Suprapubic skin (tissue), 4 donors: ENCODE measurements at places on chromosomes 7 and 10.

- H3K27ac ChIP-seq, result peak within 1 kb of the TSS; percentile 88
- H3K4me3 ChIP-seq, result peak within 1 kb of the TSS; percentile 83
- no peaks in the 10 kb centered on the region for H3K27me3 ChIP-seq
- H3K4me1 ChIP-seq, result peaks cover 19% of the 10 kb centered on the region
- peak; percentile 79 for DNase-seq
Observed at GRCh38 chr7:92836489-92836999, at the start of gene CDK6. Gene CDK6, minus strand, starts transcription at chr7:92836573. Its CDS starts 3,250 bp downstream, at chr7:92833323.

GRCh38 chr7:106282852-106283251 is 1.9 kb downstream of the NAMPT start:
- H3K27me3 ChIP-seq, result no peaks in the 10 kb centered on the region
- no peak overlapping the region for H3K27ac ChIP-seq
- DNase-seq, result no peak
- no peaks in the 10 kb centered on the region for H3K36me3 ChIP-seq

DNA sequence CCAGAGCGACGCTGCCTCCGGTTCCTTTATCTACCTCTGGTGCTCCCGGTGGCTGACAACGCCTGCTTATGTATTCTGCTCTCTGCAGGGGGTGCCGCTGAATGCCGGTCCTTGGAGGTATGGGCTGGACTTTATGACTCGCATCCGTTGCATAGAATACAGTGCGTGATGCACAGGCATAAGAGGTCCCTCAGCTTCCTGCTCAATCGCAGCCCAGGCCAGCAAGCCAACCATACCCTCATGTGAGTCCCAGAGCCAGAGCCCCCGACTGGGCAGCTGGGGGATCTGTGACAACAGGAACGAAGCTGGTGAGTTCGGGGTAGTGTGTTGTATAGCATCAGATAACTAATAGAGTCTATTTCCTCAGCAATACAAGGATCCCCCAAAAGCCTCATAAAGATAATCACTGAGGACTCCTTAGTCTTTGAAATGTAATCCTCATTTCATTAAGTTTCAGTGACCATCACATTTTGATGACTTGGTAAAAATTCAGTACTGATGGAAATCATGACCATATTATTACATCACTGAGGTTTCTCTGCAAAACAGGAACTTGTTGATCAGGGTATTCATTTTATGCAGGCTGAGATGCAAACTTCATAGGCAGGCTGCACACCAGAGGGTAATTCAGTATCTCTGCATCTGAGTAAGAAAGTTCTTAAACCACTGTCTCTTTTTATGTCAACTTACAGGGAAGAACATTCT is 607.8 kb downstream of the PTPRN2 start:
- H3K27me3 ChIP-seq, result no peaks in the 10 kb centered on the region
- no peaks in the 10 kb centered on the region for H3K4me1 ChIP-seq
- peak; percentile 39 for DNase-seq
- no peaks in the 10 kb centered on the region for H3K36me3 ChIP-seq

- peaks cover 5% of the 10 kb centered on the region for H3K4me1 ChIP-seq
- no peaks in the 10 kb centered on the region for H3K27me3 ChIP-seq
- H3K36me3 ChIP-seq, result no peaks in the 10 kb centered on the region
Observed at GRCh38 chr7:112104120-112104519, 102.1 kb downstream of the DOCK4 start.

- no peak overlapping the region for H3K27ac ChIP-seq
- no peaks in the 10 kb centered on the region for H3K27me3 ChIP-seq
- no peak for DNase-seq
- H3K4me1 ChIP-seq, result no peaks in the 10 kb centered on the region
- H3K36me3 ChIP-seq, result no peaks in the 10 kb centered on the region
Observed at GRCh38 chr7:3978839-3979238, 677.8 kb downstream of the SDK1 start.

DNA sequence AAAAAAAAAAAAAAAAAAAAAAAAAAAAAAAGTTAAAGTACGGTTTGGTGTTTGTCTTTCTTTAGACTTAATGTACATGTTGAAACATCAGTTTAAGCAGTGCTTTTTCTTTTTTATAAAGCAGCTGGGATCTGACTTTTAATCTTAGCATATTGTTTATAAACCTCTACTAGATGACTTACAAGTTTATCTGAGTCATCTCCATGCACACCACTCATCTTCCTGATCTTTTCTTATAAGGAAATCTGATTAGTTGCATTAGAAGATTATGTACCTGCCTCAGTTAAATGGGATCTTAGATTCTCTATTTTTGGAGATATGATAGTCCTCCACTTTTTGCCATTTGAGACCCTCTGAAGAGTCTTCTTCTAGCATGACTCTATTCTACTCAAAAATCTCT is 391.9 kb upstream of the LRGUK start:
- no peak overlapping the region for H3K27ac ChIP-seq
- no peaks in the 10 kb centered on the region for H3K4me1 ChIP-seq
- H3K27me3 ChIP-seq, result no peaks in the 10 kb centered on the region
- H3K36me3 ChIP-seq, result no peaks in the 10 kb centered on the region
- H3K4me3 ChIP-seq, result no peak overlapping the region
- DNase-seq, result no peak

- H3K4me1 ChIP-seq, result no peaks in the 10 kb centered on the region
- no peak overlapping the region for H3K4me3 ChIP-seq
- no peak overlapping the region for H3K27ac ChIP-seq
- no peaks in the 10 kb centered on the region for H3K36me3 ChIP-seq
Observed at GRCh38 chr10:123570051-123570897, 95.9 kb upstream of the GPR26 start.

DNA sequence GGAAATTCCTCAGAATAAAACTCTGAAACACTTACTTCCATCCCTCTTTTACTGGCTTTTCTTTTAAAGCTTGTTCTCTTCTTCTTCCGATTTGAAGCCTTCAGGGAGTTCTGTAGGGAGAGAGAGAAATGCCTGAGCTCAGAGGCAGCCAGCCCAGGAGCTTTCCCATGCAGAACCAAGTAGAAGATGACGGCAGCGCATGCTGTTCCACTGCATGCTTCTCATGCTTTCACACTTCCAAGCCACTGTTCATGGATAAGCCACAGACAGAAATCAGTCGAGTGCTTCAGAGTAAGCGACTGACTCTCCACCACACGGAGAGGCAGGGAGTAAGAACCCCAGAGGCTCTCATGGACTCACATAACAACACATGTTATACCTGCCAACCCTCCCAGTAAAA is 237.3 kb downstream of the DGKI start:
- no peak overlapping the region for H3K27ac ChIP-seq
- DNase-seq, result no peak
- H3K4me3 ChIP-seq, result no peak overlapping the region
- peaks cover 17% of the 10 kb centered on the region for H3K27me3 ChIP-seq
- no peaks in the 10 kb centered on the region for H3K4me1 ChIP-seq

DNA sequence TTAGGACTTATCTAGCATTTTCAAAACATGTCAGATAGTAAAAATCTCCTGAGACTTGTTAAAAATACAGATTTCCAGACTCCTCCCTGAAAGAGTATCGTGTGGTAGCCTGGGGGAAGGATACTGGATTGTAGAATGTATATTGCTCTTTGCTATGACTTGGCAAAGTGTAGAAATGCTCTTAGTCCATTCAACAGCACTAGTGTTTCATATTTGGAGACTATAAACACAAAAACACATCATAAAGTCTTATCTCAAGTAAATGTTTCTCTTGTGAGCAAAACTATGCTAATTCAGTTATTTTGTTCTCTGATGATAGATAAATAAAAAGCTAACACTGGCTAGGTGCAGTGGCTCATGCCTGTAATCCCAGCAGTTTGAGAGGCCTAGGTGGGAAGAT is 137.5 kb upstream of the PRPS1L1 start:
- no peaks in the 10 kb centered on the region for H3K27me3 ChIP-seq
- H3K27ac ChIP-seq, result no peak overlapping the region
- DNase-seq, result no peak
- H3K36me3 ChIP-seq, result no peaks in the 10 kb centered on the region
- peaks cover 6% of the 10 kb centered on the region for H3K4me1 ChIP-seq
- no peak overlapping the region for H3K4me3 ChIP-seq

GRCh38 chr7:52689912-52690311 is 345.5 kb upstream of the POM121L12 start:
- no peak for DNase-seq
- H3K4me1 ChIP-seq, result no peaks in the 10 kb centered on the region
- no peaks in the 10 kb centered on the region for H3K36me3 ChIP-seq
- H3K4me3 ChIP-seq, result no peak overlapping the region
- H3K27ac ChIP-seq, result no peak overlapping the region
- H3K27me3 ChIP-seq, result no peaks in the 10 kb centered on the region

DNA sequence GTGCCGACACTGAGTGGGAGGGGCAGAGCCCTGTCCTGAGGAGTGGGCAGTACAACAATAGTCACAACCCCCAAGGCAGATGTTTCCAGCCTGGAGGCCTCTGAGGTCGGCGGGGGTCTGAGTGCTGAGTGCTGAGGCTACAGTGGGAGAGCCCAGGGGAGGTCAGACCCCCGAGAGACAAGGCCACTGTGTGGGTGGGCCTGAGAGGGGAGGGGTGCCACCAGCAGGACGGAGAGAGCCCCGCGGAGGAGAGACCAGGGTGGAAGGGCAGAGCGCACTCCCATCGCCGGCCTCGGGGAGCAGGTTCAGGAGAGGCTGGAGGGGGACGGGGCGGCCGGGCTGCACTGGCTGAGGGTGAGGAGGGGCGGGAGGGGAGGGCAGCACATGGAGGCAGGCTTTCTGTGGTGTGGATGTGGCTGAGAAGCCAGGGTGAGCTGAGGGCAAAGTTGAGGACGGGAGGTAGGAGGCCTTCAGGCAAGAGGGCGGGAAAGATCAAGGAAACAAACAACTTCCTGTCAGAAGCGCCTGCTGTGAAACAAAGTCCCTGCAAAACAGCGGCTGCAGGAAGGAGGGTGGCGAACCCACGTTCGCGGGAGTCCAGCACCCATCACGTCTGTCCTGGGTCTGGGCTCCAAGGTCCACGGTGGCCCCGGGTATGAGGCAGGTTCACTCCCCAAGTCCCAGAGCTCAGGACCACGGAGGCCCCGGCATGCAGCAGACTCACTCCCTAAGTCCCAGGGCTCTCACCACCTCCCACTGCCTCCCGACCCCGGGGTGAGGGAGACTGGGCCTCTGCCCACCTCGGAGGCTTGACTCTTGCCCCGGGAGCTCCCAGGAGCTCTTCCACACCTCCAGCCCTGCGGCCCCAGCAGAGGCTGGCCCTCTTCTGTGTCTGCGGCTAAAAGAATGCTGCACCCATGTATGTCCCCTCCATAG is 76.8 kb upstream of the NKX6-2 start:
- DNase-seq, result peak; percentile 50
- no peaks in the 10 kb centered on the region for H3K36me3 ChIP-seq
- no peak overlapping the region for H3K4me3 ChIP-seq
- H3K27me3 ChIP-seq, result peaks cover 40% of the 10 kb centered on the region

GRCh38 chr10:72712136-72712535 is 20.2 kb downstream of the MCU start:
- no peak overlapping the region for H3K4me3 ChIP-seq
- no peaks in the 10 kb centered on the region for H3K27me3 ChIP-seq

GRCh38 chr10:104591441-104591840 is 49.6 kb upstream of the SORCS3 start:
- DNase-seq, result no peak
- H3K27ac ChIP-seq, result no peak overlapping the region
- H3K36me3 ChIP-seq, result no peaks in the 10 kb centered on the region
- no peaks in the 10 kb centered on the region for H3K27me3 ChIP-seq
- no peaks in the 10 kb centered on the region for H3K4me1 ChIP-seq
- no peak overlapping the region for H3K4me3 ChIP-seq

DNA sequence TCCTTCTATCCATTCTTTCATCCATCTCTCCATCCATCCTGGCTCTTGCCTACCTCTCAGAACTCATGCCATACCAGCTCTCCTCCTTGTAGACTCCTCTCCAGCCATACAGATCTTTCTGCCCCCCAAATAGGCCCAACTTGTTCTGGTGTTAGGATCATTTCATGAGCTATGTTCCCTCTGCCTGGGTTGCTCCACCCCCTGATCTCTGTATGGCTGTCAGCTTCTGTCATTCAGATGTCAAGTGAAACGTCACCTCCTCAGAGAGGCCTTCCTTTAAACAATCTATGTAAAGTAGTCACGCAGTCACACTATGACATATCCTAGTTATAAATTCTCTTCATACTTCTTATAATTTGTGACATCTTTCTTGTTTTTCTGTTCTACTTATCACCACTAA is 42.3 kb upstream of the PNLIPRP3 start:
- no peaks in the 10 kb centered on the region for H3K27me3 ChIP-seq
- no peak for DNase-seq
- no peak overlapping the region for H3K27ac ChIP-seq
- no peak overlapping the region for H3K4me3 ChIP-seq
- no peaks in the 10 kb centered on the region for H3K4me1 ChIP-seq

GRCh38 chr10:20288060-20288459 is 471.8 kb downstream of the PLXDC2 start:
- H3K4me3 ChIP-seq, result no peak overlapping the region
- no peaks in the 10 kb centered on the region for H3K36me3 ChIP-seq
- no peaks in the 10 kb centered on the region for H3K4me1 ChIP-seq

DNA sequence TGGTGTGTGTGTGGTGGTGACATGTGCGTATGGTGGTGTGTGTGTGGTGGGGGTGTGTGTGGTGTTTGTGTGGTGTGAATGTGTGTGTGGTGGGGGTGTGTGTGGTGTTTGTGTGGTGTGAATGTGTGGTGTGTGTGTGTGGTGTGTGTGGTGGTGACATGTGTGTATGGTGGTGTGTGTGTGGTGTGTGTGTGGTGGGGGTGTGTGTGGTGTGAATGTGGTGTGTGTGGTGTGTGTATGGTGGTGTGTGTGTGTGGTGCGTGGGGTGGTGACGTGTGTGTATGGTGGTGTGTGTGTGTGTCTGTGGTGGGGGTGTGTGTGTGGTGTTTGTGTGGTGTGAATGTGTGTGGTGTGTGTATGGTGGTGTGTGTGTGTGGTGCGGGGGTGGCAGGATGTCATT is 453.1 kb downstream of the DNAJB6 start:
- H3K27ac ChIP-seq, result no peak overlapping the region
- H3K4me3 ChIP-seq, result no peak overlapping the region
- no peaks in the 10 kb centered on the region for H3K36me3 ChIP-seq

DNA sequence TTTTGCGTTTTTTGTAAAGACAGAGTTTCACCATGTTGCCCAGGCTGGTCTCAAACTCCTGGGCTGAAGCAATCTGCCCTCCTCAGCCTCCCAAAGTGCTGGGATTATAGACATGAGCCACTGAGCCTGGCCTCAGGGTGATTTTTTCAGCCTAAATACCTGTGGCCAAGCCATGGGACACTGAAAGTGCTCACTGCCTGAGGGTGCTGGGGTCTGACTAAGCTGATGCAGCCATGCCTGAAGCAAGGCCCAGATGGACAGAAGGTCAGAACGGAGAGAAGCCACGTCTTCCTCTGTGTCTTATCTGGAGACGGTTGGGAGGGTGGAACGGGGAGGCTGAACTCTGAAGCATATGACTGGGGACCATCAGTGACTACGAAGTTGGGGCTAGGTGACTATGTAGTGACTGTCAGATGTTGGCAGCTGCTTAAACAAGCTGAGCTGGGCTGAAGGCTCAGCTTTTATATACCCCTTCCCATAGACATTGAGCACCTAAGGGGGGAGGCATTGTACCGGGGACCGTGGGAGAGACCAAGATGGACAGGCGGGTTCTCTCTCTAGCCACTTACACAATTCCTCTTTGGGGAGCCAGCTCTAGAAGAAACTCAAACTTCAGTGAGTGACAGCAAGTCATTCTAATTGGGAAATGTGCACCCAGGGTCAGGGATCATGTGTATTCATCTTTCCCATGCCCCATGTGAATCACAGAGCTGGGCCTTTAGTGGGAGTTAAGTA is 73.3 kb upstream of the HABP2 start:
- no peak for DNase-seq
- H3K27me3 ChIP-seq, result no peaks in the 10 kb centered on the region
- no peak overlapping the region for H3K4me3 ChIP-seq
- no peaks in the 10 kb centered on the region for H3K36me3 ChIP-seq
- H3K4me1 ChIP-seq, result peaks cover 13% of the 10 kb centered on the region

- DNase-seq, result no peak
- H3K4me1 ChIP-seq, result peaks cover 16% of the 10 kb centered on the region
- no peak overlapping the region for H3K27ac ChIP-seq
- H3K4me3 ChIP-seq, result no peak overlapping the region
- H3K36me3 ChIP-seq, result no peaks in the 10 kb centered on the region
Observed at GRCh38 chr7:116697761-116698160, 25.8 kb downstream of the MET start.
